ENCODE measurements at places on chromosomes 6 and 20.

DNA sequence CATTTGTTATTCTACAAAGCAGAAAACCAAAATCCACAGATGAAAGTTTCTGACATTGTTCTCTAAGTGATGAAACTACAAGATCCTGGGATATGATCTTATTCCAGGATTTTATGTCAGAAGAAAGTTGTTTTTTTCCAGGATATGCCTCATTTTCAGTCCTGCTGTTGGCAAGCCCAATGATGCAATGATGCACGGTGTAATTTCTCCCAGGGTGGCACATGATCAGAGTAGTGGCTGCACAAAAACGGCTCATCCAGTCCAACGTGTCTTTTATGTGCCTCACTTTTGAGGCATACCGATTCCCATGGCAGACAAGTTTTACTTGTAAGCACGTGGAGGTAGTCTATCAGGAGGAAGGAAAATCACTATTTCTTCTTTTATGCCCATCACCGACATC is 302.3 kb upstream of the JAG1 start:
- DNase-seq: no peak

DNA sequence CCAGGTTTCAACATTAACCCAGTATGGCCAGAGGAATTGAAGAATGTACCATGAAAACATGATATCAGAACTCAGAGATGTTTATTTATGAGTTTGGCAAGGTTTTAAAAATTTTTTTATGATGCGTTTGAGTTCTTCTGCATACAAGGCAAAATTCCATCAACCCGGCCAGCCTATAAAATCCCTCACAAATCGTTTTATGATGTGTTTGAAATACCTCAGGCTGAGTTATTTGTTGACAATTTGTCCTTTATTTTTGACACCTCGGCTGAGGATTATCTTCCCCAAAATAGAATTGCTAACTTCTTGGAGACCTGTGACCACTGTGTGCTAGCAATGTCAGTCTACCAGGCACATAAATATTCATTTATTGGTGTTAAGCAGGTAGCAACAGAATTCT is 91.9 kb upstream of the SLC24A3 start:
- no peak for DNase-seq

DNA sequence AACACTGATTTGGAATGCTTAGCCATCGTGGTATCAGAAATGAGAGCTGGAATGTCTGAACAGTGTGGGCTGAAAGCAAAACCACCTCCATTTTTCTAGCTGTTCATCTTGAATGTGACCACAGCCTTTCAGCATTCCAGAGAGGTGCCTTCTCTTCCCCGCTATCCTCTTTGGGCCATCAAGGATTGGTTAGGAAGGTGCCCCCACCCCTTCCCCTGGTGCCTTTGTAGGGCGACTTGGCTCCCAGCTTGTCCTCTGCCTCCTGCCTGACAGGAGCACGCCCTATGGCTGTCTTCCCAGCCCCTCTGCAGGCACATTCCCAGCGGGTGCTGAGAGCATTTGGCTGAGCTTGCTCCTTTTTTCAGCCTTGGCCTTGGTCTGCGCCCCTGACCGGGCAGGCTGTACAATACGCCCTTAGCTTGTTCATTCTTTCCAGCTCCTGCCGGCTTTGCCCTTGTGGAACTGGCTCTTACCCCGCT is 97.5 kb downstream of the ARMC2 start:
- no peak for DNase-seq

DNA sequence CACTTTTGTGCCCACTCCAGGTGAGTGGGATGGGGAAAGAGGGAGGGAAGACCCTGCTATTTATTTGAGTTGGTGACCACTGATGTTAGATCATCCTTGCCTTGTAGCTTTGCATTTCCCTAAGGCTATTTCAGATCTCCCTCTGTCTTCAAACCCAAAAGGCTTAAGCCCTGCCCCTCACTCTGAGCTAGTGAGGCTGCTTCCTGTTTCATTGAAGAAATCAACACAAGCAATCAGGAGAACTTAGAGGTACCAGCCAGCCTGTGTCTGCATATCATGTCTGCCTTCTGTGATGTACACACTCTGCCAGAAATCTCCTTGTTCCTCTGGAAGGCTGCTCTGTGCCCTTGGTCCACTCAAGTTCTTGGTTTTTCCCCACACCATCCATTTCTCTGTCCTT is 135.3 kb downstream of the ARID1B start:
- DNase-seq: peak; percentile 22

GRCh38 chr6:161422710-161423680 is 149.1 kb upstream of the AGPAT4 start:
- no peak for DNase-seq

DNA sequence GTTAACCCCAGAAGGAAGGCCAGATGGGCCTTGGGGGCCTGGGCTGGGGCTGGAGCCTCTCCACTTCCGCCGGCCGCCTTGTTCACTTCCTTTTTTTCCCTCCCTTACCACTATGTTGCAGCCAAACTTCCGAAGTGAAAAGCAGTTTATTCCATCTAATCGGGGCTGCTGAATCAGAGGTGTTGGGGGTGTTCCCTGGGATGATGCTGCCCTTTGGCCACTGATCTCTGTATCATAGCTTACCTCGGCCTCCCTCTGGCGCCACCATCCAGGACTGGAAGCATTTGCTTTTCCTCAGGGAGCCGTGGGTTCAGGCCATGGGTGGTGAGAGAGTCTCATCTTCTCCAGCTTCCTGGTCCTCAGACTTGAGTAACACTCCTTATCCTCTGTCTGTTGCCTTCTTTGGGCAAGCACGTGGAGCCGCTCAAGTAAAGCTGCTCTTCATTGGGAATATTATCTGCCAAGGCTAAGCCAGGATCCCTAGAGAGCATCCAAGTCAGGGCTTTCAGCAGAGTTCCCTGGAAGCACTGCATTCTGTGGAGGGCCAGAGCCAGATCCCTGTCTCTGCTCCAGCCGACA is 39.6 kb downstream of the SLX4IP start:
- DNase-seq: no peak

DNA sequence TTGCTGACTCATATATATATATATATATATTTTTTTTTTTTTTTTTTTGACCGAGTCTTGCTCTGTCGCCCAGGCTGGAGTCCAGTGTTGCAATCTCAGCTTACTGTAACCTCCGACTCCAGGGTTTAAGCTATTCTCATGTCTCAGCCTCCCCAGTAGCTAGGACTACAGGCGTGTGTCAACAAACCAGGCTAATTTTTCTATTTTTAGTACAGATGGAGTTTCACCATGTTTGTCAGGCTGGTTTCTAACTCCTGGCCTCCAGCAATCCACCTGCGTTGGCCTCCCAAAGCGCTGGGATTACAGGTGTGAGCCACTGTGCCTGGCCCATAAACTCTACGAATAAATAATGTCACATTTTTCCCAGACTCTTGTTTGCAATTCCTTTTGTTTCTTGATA is 4.8 kb downstream of the LRP11 start:
- DNase-seq: no peak

DNA sequence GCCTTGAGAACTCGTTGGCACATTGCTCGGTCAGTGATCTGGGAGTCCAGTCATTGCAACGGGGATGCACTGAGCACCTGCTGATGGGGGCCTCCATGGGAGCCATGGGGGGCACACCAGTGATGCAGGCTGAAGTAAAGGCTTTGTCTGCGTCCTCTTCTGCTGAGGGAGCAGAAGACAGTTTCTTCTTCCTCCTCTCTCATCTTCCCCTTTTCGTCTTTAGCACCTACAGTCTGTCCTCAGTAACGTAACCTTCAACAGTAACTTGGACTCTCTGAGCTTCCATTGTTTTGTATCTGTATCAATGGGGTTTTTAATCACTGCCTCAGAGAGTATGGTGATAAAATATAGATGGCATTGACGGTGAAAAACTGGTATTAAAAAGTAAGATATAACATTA is 240.0 kb downstream of the TMEM242 start:
- no peak for DNase-seq

- DNase-seq: no peak
These were observed 46.4 kb downstream of the MRPL14 start for GRCh38 chr6:44080561-44081521.

DNA sequence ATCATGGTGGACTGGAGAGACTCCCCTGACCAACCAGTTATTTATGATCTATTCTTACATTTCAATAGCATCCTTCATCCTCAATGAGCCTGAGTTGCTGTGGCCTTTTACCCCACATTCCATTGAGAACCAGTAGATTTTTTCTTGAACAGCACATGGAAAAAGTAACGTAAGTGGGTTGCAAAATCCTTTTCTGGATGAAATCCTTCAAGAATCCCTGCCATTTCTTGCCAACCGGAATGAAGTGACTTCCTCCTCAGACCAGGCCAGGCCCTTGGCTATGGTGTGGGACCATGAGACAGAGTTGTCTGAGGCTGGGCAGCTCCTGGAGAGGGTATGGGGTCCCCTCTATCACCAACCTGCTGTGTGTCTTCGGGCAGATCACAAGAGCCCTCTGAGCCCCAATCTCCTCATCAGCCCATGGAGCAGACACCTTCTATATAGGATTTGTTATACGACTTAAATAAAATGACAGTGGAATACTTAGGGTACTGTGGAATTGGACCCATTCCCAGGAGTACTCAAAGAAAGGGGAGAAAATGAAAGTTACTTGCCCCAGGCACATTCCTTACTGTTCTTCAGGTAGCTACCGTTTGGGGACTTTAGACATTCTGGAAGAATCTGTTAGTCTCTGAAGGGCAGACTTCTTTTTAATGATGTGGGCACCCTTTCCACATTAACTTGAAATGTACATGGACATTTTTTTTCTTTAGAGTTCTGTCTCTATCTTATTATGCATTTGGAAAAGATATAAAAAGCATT is 10.9 kb downstream of the EYA2 start:
- no peak for DNase-seq

DNA sequence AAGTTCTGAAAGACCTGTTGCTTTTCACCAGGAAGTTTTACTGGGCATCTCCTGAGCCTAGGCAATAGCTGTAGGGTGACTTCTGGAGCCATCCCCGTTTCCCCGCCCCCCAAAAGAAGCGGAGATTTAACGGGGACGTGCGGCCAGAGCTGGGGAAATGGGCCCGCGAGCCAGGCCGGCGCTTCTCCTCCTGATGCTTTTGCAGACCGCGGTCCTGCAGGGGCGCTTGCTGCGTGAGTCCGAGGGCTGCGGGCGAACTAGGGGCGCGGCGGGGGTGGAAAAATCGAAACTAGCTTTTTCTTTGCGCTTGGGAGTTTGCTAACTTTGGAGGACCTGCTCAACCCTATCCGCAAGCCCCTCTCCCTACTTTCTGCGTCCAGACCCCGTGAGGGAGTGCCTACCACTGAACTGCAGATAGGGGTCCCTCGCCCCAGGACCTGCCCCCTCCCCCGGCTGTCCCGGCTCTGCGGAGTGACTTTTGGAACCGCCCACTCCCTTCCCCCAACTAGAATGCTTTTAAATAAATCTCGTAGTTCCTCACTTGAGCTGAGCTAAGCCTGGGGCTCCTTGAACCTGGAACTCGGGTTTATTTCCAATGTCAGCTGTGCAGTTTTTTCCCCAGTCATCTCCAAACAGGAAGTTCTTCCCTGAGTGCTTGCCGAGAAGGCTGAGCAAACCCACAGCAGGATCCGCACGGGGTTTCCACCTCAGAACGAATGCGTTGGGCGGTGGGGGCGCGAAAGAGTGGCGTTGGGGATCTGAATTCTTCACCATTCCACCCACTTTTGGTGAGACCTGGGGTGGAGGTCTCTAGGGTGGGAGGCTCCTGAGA is at the start of gene HFE:
TSS of gene HFE (plus strand) at position 146 of the 832 bp plus-strand sequence. CDS start at position 158, 12 bp downstream.
- DNase-seq: peak; percentile 45

GRCh38 chr6:15327271-15327670 is 81.4 kb downstream of the JARID2 start:
- peak; percentile 70 for DNase-seq

GRCh38 chr6:106448000-106448426 is 87.5 kb downstream of the CRYBG1 start:
- peak; percentile 20 for DNase-seq

Measured in germinal center (tissue), 1 donor.